ENCODE measurements at places on chromosomes 4 and X. TPM values are rescaled to one million over a fixed set of nuclear protein-coding genes. Genes with fewer than 3 reads are reported as not detected.

DNA sequence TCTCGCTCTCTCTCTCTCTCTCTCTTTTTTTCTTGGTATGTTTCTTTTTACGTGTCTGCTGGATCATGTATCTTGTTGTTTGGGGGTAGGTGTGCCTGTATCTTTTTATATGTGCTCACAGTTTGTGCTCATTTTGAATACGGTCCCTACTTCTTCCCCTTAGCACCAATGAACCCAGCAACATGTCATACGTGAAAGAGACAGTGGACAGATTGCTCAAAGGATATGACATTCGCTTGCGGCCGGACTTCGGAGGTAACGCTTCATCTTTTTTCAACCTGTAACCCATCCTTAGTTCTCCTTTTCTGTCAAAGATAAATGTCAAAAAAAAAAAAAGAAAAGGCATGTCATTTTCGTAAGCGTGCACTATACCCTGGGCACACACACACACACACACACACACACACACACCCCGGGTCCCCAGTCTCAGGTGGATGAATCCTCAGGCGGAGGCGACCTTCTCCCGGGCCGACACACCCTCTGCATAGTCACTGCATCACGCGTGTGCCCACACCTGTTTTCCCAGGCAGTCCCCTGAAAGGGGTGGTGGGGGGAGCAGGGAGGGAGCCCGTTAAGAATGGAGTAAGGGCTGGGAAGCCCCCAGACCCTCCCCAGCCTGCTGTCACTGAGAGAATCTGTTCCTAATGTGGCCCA is 511 bp downstream of the GABRB1 start:
- DNase-seq: no peak

- no peak for DNase-seq
Observed at GRCh38 chr4:1837069-1837468, 18.9 kb downstream of the LETM1 start.

- DNase-seq: no peak
Observed at GRCh38 chr4:100169491-100170485, 20.5 kb downstream of the DDIT4L start.

The C1GALT1C1 gene
- 37.1 TPM for total RNA-seq

- peak; percentile 61 for DNase-seq
Observed at GRCh38 chrX:39730662-39731329, 367.0 kb downstream of the BCOR start.

The DBET gene
- not detected for total RNA-seq

The ADAM29 gene
- not detected for total RNA-seq

GRCh38 chr4:138658518-138658917 is 357.1 kb upstream of the NOCT start:
- no peak for DNase-seq

- no peak for DNase-seq
Observed at GRCh38 chr4:56871371-56871866, 36.3 kb upstream of the REST start.

DNA sequence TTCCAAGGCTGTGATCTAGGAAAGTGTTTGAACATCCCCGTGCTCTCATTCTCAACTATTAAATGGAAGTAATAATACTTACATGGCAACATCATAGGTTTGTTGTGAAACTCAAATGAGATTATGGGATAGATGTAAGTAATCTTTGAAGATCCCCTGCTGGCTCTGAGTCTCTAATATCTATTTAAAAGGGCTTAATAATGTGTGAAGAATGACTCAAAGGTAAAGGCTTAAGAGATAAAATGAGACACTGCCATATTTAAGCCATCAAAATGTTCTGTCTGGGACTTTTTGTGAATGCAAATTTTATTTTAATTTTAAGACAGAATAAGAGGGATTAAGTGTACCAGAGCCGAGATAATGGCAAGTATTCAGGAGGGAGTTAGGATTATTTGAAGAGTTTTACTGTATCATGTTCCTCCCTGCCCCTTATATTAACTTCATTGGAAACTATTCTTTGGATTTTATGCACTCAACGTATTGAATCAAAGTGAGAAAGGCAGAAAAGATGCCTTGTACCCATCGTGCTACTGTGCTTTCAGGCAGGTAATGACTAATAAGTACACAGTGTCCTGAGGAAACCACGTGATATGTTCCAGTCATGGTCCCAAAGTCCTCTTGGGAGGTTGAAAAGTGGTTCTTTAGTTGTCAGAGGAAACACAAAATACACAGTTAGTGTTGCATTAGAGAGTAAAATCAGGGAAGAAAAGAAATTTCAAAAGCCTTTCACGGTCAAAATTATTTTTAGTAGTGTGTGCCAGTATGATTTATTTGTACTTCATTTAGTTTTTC is 192.4 kb downstream of the RBM46 start:
- DNase-seq: no peak

DNA sequence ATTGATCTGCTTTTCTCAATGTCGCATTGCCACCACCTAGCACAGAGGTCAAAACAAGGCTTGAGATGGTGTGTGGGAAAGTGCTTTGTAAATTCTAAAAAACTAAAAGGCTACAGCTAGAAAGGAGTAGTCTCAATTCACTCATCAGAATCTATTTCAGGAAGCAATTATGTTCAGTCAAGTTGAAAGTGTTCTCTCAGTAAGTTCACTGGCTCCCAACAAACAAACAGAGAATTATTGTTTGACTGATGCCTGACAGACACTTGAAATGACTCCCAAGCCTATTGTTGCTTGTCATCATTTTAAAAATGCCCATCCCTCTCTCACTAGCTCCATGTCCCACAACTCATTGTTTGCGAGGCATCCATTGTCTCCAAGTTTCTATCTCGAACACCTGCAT is 419.6 kb upstream of the CPEB2 start:
- no peak for DNase-seq

DNA sequence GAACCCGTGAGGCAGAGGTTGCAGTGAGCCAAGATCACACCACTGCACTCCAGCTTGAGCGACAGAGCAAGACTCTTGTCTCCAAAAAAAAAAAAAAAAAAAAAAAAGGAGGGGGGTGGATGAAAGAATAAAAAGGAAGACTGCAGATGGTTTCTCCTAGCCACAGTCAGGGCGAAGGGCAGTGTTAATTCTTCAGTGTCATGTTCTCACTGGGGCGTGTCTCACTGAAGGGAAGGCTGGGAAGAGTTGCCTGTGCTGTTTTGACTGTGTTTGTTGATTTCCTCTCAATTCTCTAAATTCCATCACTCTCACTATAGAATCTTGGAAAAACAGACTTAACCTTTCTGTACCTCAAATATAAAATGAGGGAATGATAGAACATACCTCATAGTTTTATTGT is 71.6 kb upstream of the DHX15 start:
- DNase-seq: no peak

The ELK1 gene
- total RNA-seq: 8.6 TPM

DNA sequence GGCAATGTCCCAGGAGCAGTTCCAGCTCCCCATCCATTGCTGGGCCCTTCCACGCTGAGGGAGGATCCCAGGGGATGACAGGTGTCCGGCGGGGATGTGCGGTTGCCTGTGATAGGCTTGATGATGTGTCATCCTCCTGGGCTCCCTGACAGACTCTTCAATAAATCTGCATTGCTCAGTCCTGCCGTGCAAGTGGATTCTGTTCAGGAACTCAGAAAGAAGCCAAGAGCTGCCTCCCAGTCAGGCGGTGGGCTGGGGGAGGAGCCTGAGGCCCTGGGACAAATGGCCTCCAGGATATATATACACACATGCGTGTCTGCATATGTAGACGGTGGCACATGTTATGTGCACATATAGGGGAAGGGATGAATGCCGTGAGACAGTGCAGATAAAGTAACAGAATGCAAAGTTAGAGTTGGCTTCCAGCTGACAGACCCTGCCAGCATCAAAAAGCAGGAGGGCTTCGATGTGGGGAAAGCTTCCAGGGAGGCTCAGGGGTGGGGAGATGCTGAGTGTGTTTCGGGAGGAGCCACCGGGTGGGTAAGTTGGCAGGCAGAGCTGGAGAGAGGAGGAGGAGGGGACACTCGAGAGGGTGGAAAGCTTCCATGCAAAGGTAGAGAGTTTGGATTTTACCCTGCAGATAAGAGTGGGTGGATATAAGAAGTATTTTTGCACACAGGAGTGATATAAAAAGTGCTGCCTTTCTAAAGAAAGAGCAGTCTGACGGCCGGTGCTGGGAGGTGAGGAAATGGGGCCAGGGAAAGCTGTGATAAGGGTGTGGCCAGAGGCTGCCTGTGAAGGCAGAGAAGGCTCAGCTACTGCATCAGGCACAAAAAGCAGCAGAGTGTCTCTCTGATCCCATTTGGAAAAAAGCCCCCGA is 28.5 kb upstream of the CRMP1 start:
- no peak for DNase-seq

DNA sequence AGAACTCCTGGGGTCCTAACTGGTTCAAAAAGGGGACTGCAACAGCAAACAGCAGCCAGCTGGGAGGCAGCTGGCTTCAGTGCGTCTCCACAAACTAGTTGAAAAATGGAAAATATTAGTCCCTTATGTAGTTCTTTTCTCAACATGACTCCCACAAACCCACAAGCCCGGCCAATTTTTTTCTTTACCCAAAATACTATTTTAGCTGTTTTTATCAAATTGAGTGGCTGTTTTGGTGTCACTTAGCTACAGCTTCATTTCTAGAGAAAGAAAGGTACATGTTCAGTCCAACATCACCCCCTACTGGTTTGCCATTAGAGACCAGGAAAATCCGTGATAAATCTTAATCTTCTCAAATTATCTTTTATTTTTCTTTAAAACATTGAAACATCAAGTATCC is 97.2 kb downstream of the GUCY2F start:
- DNase-seq: peak; percentile 8

GRCh38 chr4:80465238-80465637 is 129.7 kb downstream of the CFAP299 start:
- no peak for DNase-seq

- DNase-seq: no peak
Observed at GRCh38 chr4:26955241-26955640, 94.6 kb downstream of the STIM2 start.

The TCEAL5 gene
- total RNA-seq: 2.5 TPM

The INPP4B gene
- total RNA-seq: 53.9 TPM

GRCh38 chr4:159705334-159705733 is 602.5 kb downstream of the RAPGEF2 start:
- no peak for DNase-seq

The APLN gene
- 1.8 TPM for total RNA-seq

The HMX1 gene
- 0.26 TPM for total RNA-seq

GRCh38 chr4:91470671-91471070 is 833.1 kb upstream of the GRID2 start:
- DNase-seq: no peak

DNA sequence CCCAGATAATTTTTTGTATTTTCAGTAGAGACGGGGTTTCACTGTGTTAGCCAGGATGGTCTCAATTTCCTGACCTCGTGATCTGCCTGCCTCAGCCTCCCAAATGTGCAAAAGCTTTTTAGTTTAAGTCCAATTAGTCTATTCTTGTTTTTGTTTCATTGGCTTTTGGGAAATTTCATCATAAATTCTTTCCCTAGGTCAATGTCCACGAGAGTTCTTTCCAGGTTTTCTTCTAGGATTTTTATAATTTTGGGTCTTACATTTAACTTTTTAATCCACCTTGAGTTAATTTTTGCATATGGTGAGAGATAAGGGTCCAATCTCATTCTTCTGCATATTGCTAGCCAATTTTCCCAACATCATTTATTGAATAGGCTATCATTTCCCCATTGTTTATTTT is 36.3 kb upstream of the PDLIM5 start:
- no peak for DNase-seq

- DNase-seq: no peak
Observed at GRCh38 chrX:7841084-7841805, 1.7 kb upstream of the VCX start.

DNA sequence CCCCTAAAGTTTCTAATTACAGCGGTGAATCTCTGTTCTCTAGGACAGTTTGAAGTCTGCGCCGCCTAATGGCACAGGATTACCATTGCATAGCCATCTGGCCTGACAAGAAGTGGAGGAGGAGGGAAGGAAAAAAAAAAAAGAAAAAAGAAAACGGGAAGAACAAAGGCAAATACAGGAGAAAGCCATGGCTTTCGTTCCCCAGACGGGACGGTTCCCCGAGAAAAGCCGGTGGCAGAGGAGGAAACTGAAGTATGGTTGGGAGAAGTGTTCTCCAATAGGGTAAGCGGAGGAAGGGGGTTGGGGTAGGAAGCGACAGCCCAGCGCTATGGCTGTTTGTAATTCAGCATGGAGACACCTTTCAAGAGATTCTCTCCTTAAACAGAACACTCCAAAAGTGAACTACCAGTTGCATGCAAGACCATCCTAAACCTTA is 80.8 kb downstream of the HMGN5 start:
- no peak for DNase-seq

GRCh38 chrX:133364196-133364595 is 51.1 kb downstream of the GPC4 start:
- DNase-seq: no peak

GRCh38 chr4:159252491-159252890 is 149.6 kb downstream of the RAPGEF2 start:
- DNase-seq: no peak

DNA sequence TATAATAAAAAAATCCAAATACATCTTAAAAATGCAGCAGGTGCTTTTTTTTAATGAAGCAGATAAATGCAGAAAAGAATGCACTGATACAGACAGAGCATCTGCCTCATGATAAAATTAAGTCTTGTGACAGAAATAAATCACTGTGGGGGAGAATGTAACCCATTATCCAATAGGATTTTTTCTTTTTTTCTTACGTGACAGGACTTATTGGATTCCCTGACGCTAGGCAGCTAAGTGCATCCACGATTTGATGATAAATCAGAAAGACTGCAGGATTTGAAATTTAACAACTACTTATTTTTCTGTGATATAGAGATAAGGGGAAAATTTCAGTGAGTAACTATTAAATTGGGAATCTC is 110.6 kb upstream of the PPARGC1A start:
- no peak for DNase-seq

GRCh38 chr4:88969746-88970145 is 87.2 kb downstream of the FAM13A start:
- no peak for DNase-seq

DNA sequence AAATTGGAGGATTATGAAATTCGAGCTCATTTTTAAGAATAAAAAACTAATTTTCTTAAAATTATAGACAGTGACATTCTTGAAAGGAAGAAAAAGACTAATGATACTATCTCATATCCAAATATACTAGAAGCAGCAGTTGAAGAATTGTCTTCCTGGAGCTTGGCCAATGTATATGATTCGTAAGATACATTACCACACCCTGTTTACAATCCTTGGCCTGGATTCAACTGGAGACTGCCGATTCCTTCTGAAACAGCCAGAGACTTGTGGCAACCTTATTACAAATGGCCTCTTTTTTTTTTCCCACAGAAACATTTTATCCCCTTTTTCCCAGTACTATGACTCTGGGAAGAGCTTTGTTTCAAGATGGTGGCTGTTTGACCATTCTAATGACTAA is 571.2 kb upstream of the FAT1 start:
- DNase-seq: no peak

- no peak for DNase-seq
Observed at GRCh38 chr4:152257601-152258066, 278.3 kb downstream of the FBXW7 start.

DNA sequence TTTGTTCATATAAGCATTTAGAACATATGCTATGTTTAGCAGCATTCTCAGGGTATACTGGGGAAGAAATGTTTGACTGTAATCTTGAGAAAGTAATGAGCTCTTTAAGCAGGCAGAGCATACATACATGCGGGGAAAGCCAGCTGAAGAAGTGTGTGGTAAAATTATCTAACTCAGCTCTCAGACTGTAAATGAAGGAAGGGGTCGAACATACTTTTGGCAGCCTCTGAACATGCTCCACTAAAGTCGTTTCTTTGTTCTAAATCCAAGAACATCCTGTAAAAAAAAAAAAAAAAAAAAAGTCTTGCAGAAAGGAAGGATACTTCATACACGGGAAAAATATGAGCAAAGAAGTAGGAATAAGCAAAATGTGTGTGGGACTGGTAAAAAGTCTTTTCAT is 224.8 kb downstream of the GRID2 start:
- DNase-seq: no peak

- DNase-seq: no peak
Observed at GRCh38 chrX:44946771-44947170, 73.8 kb downstream of the KDM6A start.

Measured in urinary bladder (tissue), 4 donors.